ENCODE measurements at places on chromosomes 6 and 20.

DNA sequence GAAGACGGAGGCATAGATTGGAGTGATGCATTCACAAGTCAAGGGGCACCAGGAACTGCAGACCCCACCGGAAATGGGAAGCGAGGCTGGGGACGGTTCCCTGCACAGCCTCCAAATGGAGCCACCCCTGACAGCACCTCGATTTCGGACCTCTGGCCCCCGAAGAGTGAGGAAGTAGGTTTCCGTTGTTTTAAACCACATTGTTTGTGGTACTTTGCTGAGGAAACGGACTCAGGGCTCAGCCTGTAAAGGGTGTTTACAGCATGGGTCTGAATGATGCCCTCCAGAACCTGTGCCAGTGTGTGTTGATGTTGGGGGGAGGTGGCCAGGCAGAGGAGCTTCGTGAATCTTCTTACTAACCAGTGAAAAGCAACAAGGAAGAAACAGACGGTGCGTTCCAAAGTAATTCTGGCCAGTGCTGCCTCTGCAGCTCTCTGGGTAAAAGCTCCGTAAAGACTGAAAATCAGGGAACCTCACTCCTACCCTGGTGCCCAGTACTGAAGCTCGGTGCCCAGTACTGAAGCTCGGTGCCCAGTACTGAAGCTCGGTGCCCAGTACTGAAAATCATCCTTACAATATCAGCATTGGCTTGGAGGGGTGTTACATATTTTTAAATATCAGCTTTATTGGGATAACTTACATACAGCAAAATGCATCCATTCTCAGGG lies 30.1 kb upstream of the CCR6 start:
- DNase-seq, result no peak

DNA sequence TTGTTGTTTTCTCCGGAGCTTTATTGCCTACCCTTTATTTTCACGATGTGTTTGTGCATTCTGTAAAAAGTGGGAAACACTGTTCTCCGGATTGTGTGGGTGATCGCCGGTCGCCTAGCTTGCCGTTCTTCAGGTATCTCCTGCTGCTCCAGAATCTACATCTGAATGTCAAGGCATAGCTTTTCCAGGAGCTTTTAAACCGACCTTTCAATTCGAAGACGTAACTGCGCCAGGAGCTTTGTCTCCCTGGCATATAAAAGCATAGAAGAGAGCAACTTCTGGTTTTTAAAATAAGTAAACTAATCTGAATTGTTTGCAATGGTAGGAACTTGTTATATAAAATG lies 96.0 kb downstream of the HFE start:
- DNase-seq, result no peak

- DNase-seq, result no peak
These were observed 12.4 kb downstream of the B4GALT5 start for GRCh38 chr20:49701241-49701790.

DNA sequence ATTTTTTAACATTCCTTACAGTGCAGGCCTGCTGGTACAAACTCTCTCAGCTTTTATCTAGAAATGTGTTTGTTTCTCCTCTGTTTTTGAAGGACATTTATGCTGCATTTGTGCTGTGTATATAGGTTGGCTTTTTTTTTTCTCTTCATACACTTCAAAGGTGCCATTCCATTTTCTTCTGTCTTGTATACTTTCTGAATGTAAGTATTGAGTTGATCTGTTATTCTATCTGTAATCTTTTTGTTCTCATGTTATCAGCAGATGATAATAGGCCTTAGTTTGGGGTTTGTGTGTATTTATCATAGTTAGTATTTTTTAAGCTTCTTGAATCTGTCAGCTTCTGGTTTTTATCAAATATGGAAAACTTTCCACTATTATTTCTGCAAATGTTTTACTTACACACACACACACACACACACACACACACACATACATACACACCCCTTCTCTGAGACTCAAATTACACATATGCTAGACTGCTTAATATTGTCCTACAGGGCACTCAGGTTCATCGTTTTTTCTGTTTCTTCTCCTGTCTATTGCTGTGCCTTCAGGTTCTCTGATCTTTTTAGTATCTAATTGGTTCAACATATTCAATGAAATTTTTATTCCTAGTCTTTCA lies 74.6 kb downstream of the RPP40 start:
- DNase-seq, result no peak

DNA sequence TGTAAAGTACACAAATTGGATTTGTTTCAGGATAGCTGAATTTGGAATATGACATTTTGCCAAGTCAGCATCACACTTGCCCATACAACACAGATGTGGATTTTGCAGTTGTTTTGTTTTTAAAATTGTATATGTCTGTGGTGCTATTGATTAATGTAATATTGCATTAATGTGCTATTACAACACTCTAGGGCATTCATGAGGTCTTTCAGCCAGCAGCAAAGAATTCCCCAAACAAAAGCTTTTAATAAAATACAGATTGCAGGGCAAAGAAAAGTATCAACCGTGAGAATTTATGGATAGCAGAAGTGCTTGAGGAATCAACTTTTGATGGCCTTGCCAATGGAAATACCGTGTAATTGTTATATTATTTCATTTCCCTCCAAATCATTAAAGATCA lies 144.9 kb downstream of the AIG1 start:
- DNase-seq, result no peak

DNA sequence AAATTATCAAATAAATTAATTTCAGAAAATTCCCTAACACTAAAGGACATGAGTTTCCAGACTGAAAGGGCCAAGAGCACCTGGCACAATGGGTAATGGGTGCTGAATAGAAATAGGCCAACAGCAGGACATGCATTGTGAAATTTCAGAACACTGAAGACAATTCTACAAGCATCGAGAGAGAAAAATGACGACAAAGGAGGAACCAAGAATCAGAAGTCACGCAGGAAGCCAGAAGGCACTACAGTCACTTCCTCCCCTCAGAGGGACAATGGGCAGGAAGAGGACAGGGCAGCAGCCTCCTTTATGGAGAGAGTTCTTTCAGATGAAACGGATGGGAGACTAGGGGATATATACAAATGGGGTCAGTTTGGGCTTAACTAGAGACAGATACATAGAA lies 29.6 kb downstream of the PCNA start:
- no peak for DNase-seq

GRCh38 chr6:102895683-102896082 lies 1502.2 kb downstream of the GRIK2 start:
- DNase-seq, result no peak

DNA sequence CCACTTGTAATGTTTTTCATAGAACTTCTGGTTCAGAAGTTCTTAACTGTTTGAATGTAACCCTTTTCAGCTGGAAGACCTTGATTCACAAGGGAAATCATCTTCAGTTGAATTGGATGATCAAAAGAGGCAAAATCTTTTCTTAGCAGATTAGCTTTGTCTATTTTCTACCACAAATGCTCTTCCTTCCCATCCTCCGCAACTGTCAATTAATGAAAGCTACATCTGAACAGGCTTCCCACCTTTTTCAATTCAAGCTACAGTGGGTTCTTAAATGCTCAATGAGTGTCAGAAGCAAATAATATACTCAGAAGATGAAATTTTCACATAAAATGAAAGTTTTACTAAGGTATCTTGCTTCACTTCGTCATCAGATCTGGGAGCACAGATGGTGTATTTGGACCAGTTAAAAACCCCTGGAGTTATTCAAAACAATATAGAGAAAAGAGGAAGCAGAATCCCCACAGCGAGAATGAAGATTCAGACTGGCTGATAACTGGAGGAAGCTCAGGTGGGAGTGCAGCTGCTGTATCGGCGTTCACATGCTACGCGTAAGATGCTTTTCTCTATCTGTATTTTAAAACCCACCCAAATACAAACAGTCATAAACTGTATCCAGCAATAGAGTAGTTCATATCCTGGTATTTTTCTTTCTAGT lies 19.4 kb downstream of the QRSL1 start:
- DNase-seq, result no peak

DNA sequence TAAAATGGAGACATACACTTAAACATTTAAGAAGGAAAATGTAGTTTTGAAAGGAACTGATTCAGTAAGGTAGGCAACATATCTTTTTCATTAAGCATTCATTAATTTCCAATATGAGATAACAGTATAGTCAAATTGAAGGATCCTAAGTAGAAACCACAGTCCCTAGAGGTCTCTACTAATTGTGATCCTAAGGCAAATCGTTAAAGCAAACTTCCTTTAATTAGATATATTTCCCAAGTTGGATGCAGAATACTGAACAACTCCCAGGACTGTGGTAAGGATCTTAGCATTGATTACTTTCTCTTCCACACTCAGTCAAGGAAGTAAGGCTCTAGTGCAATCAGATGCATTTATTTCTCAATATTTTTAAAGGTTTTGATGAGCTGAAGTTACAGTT lies 604.1 kb upstream of the GJE1 start:
- no peak for DNase-seq

DNA sequence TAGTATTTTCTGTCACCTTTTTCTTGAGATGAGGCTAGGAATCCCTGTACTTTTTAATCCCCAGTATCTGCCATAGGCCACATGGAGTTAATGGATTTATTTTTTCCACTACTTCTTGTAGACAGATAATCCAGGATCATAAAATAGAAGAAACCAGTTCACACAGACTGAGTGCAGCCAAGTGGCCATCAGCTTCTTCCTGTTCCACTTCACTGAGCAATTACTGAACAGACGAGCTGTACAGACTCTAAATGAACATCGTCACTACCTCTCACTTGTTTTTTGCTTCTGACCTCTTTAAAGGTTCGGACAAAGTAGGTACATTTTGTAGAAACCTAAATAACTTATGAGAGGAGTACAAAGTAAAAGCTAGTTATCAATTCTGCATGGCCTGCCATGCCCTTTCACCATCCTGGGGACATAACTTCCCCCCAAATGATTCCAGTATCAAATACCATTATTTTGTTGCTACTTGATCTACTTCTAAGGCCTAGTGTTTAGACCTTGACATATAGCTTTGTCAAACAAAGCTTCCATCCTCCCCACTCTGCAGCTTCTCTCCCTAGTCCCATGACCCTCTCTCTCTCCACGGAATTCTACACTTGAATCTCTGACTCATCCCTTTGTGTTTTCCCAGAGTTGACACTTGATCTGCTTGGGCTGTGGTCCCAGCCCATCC lies 34.4 kb upstream of the ARHGAP18 start:
- no peak for DNase-seq

DNA sequence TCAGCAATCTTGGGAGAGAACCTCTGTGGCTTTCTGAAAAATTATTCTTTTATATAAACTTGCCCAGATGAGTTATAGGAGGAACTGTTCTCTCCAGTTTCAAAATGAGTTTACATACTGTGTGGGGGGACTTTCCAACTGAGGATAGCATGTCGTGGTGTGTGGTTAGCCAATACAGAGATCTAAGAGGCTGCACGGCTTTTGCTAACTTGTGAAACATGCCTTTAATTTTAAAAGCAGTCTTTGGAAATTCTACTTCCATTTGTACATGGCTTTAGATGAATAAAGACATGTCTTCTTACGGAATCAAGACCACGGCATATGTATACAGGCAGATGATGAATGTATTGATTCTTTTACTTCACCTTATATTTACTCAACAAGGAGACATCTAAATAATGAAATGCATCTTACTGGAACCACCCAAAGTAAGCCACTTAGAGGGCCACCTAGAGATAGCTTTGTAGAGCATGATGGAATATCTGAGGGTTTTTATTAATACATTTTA lies 39.8 kb downstream of the HIVEP1 start:
- DNase-seq, result no peak

GRCh38 chr6:31614684-31615578 lies at the start of gene AIF1:
AIF1 (plus strand) TSS chr6:31615234; CDS start chr6:31615330, 96 bp downstream.
- no peak for DNase-seq

GRCh38 chr20:40563296-40563950 lies 125.6 kb downstream of the MAFB start:
- no peak for DNase-seq

- no peak for DNase-seq
These were observed 57.0 kb upstream of the GNRH2 start for GRCh38 chr20:2986466-2986865.

DNA sequence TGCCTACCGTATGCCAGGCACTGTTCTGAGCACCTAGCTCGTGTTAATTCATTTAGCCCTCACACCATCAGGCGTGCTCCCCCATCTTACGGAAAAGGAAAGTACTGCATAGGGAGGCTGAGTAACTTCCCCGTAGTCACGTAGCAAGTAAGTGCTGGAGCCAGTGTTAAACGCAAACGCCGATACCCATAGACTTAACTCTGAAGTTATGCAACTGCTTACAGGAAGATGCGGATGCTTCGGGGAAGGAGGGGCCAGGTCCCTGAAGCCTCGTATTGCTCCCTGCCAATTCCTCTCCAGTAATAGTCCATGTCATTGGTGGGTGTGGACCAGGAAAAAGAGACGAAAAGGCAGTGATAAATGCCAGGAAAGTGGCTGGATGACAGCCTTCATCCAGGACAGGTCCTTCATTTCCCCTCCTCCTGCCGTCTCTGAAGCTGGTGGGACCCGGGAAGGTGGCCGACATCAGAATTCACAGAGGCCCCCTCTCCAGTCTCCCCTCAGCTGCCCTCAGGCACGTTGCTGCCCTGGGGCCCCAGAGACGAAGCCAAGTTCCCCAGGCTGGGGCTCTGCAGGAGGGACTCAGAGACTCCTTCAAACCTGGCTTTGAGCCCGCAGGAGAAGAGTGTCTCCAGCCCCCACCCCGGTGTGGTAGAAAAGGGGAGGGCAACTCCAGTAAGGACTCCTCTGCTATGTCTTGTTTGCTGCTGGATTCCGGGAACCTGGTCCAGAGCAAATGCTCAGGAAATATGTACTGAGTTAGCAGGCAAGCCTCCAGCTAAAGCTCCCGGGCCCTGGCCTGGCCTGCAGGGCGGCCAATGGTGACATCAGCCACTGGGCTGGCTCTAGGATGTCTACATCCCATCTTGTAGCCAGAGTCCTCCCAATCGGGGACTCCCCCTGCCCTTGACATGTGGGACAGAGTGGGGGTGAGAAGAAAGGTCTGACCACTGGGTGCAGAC lies 37.8 kb downstream of the RAB44 start:
- DNase-seq, result no peak

DNA sequence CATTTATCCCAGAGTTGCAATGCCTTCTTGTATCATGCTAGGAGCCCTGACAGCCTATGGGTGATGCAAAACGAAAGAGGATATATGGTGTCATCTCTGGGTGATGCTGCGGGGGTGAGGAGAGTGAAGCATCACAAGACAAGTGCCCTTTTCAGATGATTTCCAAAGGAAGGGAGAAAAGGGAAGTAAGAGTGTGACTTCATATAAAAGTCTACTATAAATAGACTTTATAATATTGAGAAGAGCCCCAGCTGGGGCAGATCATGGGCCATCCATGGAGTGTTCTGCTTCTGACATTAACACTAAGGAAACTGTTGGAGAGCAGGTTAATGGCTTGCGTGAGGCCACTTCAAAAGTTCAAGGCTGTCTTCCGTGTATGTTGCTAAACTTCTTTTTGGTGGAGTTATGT lies 4.4 kb downstream of the CD83 start:
- DNase-seq, result no peak

- no peak for DNase-seq
These were observed 6.4 kb downstream of the SEC23B start for GRCh38 chr20:18514127-18514526.

All from activated CD4-positive, alpha-beta T cell treated with anti-CD3 and anti-CD28 coated beads for 1 hour (primary cell).